ENCODE measurements at places on chromosomes 5 and 9. TPM values are rescaled to one million over a fixed set of nuclear protein-coding genes. Genes with fewer than 3 reads are reported as not detected.

GRCh38 chr5:115751176-115751575, 65.3 kb downstream of the CDO1 start:
- no peak for DNase-seq

DNA sequence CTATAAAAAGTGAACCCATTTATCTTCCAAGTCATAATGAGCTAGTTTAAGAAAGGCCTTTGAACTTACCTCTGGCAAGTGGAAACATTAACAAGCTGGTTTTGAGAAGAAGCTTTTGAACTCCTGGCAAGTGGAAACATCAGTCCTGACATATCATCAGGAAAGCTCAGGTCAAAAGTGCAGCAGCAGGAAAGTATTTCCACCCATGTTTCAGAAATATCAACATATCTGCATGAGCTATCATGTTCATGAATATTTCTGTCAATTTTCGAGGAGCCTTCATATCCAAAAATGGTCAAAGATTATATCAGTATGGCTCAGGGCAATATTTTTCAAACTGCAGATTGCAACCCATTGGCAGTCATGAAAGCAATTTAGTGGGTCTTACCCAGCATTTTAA, 133.9 kb downstream of the PLK2 start:
- no peak for DNase-seq

DNA sequence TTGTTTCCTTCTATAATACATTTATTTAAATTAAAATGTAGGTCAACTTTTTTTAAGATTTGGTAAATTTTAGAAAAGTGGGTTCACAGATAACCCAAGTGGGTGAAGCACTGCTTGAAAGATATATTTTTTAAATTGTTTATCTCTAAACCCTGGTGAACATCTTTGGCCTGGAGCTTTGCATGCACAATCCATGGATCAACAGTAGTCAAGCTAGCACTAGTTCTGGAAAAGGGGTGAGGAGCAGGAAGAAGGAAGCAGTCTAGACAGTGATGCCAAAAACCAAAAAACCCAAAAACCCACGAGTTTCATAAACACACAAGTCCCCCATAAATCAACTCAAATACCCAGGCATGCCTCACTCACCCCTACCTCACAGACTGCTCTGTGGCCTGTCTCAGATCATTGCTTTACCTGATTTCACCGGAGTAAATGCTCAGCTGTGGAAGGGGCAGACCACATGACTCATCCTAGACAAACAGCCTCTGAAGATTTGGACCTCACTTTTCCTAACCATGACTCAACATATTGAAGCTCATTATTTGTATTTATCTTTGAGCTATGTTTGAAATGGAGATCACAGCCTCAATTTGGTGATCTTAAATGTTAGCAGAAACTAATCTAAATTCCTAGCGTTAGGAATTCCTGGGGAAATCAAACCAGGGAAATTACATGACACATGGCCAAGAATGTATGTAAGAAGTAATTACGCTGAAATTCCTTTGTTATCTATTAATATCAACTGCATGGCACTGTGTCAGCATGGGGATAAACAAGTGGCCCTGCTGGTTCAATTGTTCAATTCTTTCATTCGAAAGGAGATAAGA, 149.6 kb downstream of the ZNF608 start:
- no peak for DNase-seq

GRCh38 chr5:109519416-109519815, 109.6 kb upstream of the PJA2 start:
- no peak for DNase-seq

DNA sequence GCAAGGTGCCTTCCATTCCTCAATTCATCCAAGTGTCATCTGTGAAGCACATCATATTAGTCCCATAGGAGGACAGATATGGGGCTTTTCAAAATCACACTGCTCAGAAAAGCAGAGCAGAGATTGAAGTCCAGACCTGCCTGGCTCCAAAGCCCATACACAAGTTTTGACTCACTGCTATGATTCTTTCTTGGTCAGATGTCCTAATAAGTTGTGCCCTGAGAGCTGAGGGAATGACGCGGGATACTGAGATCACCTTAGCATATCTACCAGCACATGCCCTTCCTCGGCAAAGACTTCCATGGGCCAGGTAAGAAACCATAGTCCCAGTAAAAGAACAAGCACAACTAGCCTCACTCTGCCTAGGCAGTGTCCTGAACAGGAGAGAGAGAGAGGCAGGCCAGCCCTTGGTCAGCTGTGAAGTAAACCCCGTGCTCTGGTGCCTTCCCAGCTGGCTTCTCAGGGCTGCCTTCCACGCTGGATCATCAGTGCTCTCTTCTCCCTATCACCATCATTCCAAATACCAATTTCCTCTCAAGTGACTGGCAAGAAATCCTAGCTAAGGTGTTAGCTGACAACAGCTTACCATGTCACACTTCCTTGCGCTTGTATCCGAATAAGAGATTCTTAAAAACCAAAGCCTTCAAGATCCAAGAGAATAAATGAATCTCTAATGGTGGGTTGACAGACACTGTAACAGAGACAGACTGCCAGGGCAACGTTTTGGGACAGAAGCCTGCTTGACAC, 73.2 kb downstream of the SIL1 start:
- DNase-seq: no peak

PCSK1 gene
- 10.9 TPM for total RNA-seq

GRCh38 chr5:123845356-123846100, 333.6 kb downstream of the CSNK1G3 start:
- DNase-seq: no peak

DNA sequence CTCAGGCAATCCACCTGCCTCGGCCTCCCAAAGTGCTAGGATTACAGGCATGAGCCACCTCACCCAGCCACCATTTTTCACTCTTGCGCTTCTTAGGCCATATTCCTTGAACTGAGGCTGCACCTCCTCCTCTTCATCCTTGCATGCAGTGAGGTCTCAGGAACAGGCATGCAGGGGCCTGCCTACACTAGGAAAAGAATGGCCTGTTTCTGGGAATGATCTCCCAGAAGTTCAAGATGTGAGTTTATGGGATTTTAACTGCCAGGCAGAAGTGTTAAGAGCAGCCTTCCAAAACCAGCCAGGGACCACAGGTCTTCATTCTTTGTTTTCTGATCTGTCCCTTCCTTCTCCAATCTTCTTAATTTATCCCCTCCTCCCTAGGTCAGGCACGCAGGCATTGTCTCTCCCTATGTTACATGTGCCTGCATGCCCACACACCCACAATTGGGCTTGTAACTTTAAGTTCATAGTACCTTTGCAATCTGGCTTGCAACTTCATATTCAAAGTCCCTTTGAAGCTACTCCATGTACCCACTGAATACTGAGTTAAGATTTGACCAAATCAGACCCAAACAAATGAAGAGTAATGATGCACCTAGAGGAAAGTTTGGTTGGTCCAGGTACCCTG, 10.5 kb upstream of the HSPA4 start:
- DNase-seq: no peak

GRCh38 chr5:133294380-133294779, 242.6 kb downstream of the HSPA4 start:
- no peak for DNase-seq

- peak; percentile 88 for DNase-seq
Measured at GRCh38 chr5:36743891-36744772, 132.4 kb upstream of the NIPBL start.

- no peak for DNase-seq
Measured at GRCh38 chr5:82884821-82885471, 192.2 kb downstream of the TMEM167A start.

DNA sequence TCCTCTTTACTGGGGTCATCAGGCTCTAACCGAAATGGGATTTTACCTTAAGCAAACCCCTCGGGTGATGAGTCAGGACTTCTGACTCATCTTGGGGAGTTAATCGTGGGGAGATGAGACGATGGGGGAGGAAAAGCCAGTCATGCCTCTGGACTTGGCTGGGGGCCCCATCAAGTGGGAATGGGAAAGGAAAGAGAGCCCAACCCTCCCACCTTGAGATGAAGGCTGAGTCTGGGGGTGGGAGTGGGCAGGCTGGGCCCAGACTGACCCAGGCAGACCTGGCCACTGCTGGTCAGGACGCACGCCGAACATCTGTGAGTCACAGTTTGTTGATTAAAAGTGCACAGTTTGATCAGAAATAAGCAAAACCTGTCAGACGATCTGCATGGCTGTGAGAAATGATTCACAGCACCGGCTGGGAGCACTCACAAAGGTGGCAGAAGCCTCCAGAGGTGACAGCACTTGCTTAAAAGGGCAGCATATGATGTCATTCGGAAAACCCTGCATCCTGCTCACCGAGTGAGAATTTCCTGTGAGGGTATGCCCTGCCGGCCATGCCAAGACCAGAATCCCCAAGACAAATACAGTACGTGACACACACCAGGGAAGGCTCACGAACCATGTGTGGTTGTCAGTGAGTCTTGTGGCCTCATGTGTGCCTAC, 50.0 kb upstream of the SLC25A51 start:
- no peak for DNase-seq

- no peak for DNase-seq
Measured at GRCh38 chr5:133292300-133292699, 240.5 kb downstream of the HSPA4 start.

Data from SK-MEL-5 (cell line).